CMK (cell line): ENCODE measurements at places on chromosomes 3 and 15.

- no peak for DNase-seq
These were observed 48.9 kb downstream of the PTH1R start for GRCh38 chr3:46926447-46926846.

DNA sequence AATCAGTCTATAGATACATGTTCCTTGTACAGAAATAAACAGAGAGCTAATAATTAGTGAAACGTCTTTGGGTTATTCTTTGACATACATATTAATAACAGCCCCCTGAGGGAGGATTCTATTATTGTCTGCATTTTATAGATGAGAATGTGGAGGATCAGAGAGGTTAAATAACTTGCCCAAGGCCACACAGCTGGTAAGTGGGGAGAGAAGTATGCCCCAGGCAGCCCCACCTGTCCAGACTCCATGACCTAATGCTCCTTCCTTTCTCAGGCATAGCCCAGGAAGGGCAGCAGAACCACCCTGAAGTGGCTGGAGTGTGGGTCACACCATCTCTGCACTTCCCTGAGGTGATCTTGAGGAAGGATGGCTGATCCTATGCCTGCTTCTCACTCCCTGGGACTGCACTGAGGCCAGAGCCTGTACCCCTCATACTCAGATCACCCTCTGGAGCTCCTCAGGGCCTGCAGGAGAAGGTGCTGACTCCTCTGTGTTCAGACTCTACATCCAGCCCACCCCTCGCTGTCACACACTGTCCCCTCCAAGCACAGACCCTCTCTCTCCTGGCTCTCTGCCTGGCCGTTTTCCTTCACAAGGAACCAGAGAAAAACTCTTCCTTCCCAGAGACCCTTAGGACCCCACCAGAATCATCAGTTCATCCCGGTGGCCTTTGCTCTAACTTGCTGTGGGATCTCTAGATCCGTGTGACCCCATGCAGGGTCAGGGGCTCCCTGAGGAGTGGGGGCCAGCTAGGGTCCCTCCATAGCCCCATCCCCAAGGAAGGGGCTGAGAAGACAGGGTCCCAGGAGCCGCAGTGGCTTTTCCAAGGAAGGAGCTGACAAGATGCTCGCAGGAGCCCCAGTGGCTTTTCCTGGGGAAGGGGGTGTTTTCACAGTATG lies 4.4 kb upstream of the HHATL start:
- DNase-seq: no peak

GRCh38 chr3:176976586-176976985 lies 220.7 kb downstream of the TBL1XR1 start:
- no peak for DNase-seq

GRCh38 chr3:196142202-196142956 lies 60.5 kb upstream of the TFRC start:
- DNase-seq: peak; percentile 47
